ENCODE measurements at places on chromosomes 5 and 9.
A peak's percentile ranks its signal among the peaks of the same experiment; 100 is the strongest.

DNA sequence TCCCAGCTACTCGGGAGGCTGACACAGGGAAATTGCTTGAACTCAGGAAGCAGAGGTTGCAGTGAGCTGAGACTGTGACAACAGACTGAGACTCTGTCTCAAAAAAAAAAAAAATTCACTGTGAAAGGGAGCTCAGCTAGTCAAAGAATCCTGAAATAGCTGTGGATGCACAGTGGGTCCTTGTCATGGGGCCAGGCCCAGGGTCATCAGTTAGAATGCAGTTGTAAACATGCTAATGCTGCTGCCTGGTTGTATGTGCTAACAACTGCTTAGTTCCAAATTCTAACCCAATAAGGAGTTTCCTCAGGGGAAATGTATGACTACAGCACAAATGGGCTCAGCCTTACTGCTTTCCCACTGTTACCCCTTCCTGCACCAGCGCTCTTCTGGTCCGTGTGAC lies 84.0 kb downstream of the PALM2AKAP2 start:
- DNase-seq = no peak

GRCh38 chr9:16179566-16179965 lies 626.7 kb downstream of the CCDC171 start:
- DNase-seq = no peak

GRCh38 chr9:114400219-114400618 lies 12.4 kb upstream of the AKNA start:
- DNase-seq = peak; percentile 46

GRCh38 chr5:179321206-179321987 lies 23.9 kb downstream of the ADAMTS2 start:
- no peak for DNase-seq

DNA sequence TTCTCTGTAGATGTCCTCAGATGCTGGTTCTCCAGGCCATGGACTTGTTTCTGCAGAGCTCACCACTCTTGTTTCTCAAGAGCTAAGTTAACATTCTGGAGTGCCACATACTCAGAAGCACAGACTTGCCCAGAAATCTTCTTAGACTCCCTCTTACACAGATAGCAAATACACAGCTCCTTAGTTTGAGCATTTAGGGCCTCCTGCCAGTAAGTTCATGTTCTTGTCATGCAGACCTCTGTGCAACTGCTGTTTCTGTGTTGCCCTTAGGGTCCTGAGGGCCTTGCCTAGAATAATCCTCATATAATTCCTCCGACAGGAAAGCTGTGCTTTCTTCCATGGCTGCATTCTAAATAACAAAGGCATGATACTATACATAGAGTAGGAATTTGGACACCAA lies 1.3 kb upstream of the PTPDC1 start:
- no peak for DNase-seq

GRCh38 chr9:15211160-15211814 lies 95.7 kb downstream of the TTC39B start:
- peak; percentile 66 for DNase-seq
